Temporal lobe (tissue), 4 donors: ENCODE measurements at places on chromosomes 5 and 9. TPM values are rescaled to one million over a fixed set of nuclear protein-coding genes. Genes with fewer than 3 reads are reported as not detected.

The SH3PXD2B gene
- 13.8 TPM for total RNA-seq

The NMUR2 gene
- not detected for total RNA-seq

The GDF9 gene
- total RNA-seq = 0.98 TPM

The PCDHA12 gene
- 8.6 TPM for total RNA-seq

The SPINK4 gene
- not detected for total RNA-seq

The PAEP gene
- total RNA-seq = not detected

The MCTP1 gene
- 54.1 TPM for total RNA-seq
